NCI-H1930 (cell line): ENCODE measurements at places on chromosomes 3 and 15.

DNA sequence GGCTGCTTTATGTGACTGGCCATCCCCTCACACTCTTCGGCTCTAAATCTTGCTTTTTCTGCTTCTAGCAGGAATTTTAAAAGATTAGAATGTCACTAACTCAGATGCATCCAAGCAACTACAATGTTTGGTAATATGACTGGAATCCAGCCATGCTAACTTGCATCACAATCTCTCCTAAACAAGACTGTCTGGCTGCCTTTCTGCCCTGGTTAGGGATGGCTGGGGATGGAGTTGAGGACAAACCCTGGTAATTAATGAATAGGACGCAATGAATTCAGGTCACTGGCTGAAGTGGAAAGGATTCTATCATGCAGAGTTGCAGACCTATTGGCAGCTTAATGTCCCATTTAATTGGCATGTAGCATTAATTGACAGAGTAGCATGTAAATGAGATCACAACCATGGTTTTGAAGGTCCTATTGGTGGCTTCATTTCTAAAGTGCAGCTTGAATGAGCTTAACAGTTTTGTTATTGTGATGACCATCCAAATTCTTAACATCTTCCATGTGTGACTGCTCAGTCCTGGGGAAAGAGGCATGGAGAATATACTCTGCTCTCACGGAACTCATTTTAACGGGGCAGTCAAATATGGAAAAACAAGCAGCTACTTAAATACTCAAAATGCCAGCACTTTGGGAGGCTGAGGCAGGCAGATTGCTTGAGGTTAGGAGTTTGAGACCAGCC lies 21.7 kb downstream of the NMNAT3 start:
- no peak for DNase-seq

DNA sequence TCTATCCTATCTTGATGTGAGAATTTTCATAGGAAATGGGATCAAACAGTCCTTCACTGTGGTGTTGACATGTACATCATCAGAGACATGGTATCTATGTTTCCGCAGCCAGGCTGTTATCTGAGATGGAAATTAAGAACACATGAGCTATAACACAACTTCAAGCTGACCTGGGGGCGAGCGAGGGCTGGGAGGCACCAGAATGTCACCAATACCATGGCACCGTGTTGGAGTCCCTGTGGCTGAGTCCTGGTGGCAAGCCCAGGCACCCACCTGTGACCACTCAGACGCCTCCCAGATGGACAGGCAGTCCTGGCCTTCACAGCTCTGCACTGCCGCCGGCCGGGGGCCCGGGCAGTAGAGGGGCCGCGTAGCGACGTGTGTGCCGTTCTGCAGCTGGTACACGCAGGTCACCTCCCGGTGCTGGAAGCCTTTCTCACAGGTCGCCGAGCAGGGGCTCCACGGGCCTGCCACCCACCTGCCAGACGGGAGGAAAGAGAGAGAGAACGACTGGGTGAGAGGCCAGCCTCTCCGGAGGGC lies 263.9 kb upstream of the LYSMD4 start:
- DNase-seq: no peak

GRCh38 chr3:197399486-197399885 lies 101.1 kb upstream of the DLG1 start:
- no peak for DNase-seq

DNA sequence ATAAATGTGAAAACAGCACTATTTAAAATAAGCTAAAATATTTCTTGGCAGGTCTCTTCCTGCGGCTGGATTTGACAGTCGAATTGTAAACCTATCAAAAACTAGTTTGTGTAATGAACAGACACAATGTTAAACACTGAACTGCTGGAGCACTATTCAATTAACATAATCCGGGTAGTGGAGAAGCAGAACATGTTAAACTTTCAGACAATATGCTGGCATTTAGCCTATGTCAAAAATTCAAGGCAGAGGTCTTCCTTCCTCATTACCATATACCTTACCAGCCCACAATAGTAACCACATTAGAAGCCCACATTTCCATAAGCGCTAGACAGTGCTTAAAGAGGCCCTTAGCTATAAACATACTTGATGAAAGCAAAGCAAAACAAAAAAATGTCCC lies 1042.9 kb downstream of the ROBO1 start:
- DNase-seq: no peak

GRCh38 chr3:144564011-144564410 lies 592.4 kb downstream of the DIPK2A start:
- DNase-seq: no peak

DNA sequence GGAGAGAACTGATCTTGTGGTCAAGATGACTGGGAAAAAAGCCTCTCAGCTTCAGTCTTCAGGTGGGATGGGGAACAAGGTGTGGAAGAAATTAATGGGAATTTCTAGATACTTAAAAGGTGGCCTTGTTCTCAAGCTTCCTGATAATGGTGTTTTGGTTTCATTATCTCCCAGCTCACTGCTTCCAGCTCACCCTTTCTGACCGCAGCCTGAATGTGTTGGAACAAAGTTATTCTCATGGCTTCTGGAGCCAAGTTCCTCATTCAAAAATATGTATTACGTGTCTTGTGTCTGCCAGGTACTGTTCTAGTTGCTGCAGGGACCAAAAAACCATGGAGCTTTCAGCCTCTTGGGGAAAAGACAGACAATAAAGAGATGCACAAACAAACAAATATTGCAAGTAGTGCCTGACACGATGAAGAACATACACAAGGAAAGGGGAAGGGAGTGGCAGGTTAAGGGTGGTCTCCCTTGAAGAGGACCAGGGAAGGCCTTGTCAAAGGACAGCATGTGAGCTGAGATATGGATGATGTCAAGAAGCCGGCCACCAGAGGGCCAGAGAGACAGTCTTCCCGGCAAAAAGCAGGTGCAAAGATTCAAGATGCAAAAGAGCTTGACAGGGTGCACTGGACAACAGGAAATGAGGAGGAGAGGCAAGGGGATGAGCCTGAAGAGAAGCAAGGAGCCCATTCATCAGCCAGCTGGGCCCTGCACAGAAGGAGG lies 35.5 kb downstream of the ARRDC4 start:
- DNase-seq: no peak

- DNase-seq: no peak
Observed at GRCh38 chr3:94373456-94373855, 310.6 kb downstream of the NSUN3 start.

GRCh38 chr15:98420837-98421236 lies 227.5 kb upstream of the IGF1R start:
- DNase-seq: no peak

- no peak for DNase-seq
Observed at GRCh38 chr15:94233441-94233840, 2.1 kb downstream of the MCTP2 start.

DNA sequence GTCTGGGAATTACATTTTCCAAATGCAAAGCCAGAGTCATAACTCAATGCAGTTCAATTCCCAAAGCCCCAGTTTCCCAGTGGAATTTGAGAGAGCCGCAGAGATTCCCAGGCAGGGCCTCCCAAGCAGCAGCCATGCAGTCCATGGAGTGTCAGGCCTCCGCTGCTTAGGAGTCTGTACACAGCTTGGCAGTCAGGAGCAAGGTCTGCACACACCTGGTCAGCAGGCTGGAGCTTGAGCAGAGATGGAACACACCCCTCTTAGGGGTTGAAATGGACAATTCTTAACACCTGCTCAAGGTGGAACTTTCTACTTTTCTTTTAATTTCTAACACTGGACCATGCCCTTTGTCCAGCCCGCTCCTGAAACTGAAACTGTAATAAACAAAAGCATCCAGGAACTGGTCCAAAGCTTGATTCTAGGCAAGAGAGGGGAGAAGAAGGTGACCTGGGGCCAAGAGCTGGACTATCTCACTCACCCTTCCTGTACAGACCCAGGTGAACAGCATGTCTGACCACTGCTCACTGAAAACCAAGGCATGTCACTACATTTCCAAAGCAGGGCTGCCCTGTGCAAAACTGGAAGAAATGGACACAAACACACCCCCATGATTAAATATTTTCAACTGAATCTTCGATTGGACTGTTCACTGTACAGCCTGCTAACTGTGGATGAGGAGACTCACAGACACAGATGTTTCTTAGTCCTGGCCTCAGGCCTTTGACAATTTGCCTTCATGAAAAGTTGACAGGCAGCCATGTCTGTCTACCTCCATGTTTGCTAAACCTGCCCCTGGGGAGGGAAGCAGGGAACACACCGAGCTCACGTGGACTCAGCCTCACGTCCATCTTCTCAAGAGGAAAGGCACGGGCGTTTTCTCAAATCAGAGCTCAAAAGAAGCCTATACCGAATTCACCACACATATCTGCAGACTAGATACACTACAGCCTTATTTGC lies 48.6 kb upstream of the DUSP7 start:
- DNase-seq: no peak

- DNase-seq: no peak
Observed at GRCh38 chr15:86199467-86200145, 119.9 kb downstream of the AGBL1 start.

DNA sequence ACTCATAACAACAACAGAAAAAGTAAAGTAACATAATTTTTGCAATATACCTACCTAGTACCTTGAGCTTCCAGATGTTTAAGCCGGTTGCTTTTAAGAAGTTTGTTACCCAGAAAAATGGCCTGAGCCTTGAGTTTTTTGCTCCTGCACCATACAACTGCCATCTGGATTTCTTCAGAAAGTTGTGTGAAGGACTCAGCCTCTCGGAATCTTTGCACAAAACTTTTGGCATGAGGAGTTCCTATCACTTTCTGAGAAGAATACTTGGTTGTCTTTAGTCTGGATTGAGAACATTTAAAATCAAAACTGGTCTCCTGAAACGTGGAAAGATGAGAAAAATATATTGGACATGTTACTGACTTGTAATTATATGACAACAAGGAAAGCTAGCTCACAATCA lies 17.3 kb downstream of the GTPBP8 start:
- DNase-seq: no peak

GRCh38 chr3:17585394-17586325 lies 156.8 kb downstream of the TBC1D5 start:
- no peak for DNase-seq

- no peak for DNase-seq
Observed at GRCh38 chr3:64917914-64918453, 230.2 kb upstream of the ADAMTS9 start.

GRCh38 chr3:58022490-58022889 lies 14.3 kb downstream of the FLNB start:
- no peak for DNase-seq

DNA sequence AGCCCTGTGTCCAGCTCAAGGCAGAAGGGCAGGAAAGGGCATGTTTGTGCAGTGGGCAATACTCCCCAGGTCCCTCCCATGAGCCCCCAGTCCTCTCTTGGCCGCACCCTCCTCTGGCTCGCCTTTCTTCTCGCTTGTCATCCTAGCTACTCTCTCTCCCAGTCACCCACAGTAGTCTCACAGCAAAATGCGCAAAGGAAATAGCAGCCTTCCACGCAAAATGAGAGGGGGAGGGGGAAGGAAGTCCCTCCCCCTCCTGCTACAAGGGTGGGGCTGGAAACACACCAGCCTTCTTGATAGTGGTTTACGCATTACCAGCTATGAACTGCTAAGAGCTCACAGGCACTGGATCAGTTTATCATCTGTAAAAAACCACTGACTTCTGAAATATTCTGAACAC lies 83.8 kb downstream of the GADL1 start:
- no peak for DNase-seq

DNA sequence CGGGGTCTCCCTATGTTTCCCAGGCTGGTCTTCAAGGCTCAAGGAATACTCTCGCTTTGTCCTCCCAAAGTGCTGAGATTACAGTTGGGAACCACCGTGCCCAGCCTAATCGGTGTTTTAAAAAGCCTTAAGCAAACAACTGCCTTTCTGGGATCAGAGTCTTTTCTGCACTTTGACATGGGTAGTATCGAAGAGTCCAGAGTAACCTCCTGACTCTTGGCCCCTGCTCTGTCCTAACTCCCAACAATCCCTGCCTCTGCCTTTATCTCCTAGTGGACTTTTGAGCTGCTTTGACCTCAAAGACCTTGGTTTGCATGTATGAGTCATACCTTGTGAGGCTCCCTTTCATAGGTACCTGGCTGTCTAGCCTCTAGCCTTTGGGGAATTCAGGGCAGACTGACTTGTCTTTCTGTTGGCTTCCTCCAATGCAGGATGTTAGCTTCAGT lies 21.0 kb upstream of the HACD2 start:
- DNase-seq: no peak

DNA sequence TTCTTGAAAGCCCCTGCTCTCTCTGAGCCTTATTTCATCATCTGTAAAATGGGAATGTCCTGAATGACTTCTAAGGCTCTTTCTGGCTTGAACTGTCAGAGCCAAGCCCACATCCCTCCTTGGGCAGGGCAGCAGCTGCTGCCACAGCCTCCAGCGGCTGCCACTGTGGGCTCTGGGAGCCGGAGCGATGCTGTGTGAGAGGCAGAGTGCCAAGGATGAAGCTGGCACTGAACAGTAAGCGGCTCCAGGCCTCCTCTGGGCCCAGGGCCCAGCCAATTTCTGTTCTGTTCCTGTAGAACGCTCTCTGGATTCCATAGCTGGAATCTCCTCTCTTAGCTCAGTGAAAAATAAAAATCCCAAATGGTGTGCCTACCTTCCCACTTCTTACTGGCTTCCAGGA lies 4.4 kb downstream of the CPLX3 start:
- DNase-seq: no peak

DNA sequence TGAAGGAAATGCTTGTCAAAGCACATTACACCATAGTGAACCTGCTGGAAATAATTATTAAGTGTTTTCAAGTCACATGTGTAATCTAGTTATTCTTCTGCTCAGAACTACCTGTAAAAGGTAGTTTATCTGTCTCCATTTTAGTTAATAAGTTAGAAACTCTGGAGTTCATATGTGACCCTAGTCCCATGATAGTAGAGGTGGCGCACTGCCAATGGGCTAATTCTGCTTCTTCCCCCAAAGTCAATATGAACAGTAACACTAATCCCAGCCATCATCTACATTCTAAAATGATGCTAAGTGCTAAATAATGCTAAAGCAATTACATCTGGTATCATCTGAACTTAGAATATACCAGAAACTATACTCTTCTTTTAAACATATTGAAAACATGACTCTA lies 361.0 kb upstream of the NECTIN3 start:
- no peak for DNase-seq
